EL (cell line): ENCODE measurements at places on chromosomes 1 and 21.

GRCh38 chr1:223811634-223812101 is 34.1 kb downstream of the TP53BP2 start:
- DNase-seq: peak; percentile 48

DNA sequence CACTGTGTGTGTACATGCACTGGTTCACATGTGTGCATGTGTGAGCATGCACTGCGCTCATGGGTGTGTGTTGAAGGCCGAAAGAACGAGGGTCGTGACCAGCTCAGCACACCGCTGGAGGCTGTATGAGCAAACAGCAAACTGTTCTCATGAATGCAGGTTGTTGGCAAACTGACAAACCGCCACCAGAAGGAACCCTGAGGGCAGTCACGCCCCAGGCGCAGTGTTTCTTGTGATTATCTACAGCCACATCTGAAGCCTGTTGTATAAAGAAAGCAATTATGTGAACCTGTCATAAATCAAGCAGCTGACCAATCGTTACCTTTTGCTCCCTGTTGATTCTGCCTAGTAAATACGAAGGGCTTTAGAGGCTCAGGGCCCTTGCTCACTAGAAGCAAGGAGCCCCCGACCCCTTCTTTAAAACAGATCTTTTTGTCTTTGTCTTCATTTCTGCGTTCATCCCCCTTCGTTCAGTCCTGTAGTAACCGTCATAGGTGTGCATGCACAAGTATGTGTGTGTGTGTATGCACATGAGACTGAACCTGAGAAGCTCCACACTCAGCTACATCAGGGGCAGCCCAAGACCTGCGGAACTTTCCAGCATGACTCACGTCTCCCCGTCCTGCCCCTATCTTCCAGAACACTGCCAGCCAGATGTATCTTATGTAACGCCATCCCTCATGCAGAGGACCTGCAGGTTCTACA is 16.8 kb upstream of the RIPK4 start:
- peak; percentile 88 for DNase-seq

- no peak for DNase-seq
Observed at GRCh38 chr1:193141804-193142203, 20.0 kb downstream of the CDC73 start.

- DNase-seq: no peak
Observed at GRCh38 chr1:86245566-86246190, 89.1 kb upstream of the COL24A1 start.

DNA sequence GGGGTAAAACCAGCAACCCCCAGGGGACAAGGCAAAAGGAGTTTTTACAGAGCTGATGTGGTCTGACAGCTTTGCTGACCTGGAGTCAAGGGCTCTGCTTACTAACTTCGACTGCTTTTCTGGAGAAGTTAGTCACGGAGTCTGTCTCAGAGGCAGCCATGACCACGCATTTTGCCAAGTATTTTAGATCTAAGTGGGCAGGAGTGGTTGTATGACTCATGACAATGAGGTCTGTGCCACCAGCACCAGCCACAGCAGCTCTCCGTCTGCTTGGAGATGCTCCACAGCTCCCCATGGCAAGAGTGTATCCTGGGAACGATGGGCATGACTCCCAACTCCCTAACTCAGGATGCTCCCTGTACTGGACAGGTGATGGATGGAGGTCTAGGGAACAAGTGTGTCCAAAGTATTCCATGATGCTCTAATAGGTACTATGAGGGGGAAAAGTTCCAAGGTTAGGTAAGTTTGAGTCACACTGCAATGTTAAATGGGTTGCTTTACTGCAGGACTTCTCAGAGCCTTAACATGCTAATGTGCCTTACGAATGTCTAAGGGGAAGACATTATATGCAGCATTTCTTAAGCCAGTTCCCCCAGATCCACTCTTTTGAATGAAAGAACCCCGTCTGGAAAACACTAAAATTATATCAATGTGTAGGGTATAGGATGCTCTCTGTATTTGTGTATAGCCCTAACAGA is 359.0 kb downstream of the HHAT start:
- DNase-seq: peak; percentile 46

DNA sequence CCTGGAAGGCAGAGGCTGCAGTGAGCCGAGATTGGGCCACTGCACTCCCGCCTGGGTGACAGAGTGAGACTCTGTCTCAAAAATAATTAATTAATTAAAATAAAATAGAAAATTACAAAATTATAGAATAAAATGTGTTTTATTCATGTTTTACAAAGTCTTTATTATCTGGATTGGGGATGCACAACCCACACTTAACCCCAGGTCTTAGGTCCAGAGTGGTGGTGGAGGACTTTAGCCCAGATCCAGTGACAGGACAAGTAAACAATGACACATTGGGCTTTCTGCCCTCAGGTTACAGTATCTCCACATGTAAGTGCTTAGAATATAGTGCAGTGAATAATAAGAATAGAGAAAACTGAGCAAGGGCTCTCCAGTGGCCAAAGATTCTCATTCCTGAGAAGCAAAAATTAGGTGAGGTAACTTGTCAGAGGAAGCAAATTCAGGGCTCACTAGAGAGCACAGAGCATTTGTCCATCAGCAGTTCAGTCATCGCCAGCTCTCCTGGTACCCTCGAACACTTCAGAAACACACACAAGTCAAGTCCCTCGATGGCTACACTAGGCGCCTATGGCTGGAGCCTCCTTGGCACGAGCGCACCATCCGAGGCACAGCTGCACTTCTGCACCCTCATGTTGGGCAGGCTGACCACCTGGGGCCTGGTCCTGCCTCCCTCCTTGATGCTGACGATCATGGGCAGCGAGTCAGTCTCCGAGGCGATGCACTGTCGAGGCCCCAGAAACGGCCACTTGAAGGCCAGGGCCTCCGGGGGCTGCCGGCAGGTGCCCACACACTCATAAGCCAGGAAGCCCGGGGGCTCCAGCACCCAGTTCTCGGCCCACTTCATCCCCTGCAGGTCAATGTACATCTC is 2.6 kb downstream of the LEFTY1 start:
- no peak for DNase-seq

GRCh38 chr1:163170331-163170730 is 32.4 kb downstream of the RGS5 start:
- peak; percentile 62 for DNase-seq
